ENCODE measurements at places on chromosomes 2 and 18.

- no peak for DNase-seq
These were observed 87.8 kb upstream of the RAB6C start for GRCh38 chr2:129891341-129892320.

- DNase-seq, result no peak
These were observed 38.3 kb upstream of the PTPN4 start for GRCh38 chr2:119721462-119721861.

DNA sequence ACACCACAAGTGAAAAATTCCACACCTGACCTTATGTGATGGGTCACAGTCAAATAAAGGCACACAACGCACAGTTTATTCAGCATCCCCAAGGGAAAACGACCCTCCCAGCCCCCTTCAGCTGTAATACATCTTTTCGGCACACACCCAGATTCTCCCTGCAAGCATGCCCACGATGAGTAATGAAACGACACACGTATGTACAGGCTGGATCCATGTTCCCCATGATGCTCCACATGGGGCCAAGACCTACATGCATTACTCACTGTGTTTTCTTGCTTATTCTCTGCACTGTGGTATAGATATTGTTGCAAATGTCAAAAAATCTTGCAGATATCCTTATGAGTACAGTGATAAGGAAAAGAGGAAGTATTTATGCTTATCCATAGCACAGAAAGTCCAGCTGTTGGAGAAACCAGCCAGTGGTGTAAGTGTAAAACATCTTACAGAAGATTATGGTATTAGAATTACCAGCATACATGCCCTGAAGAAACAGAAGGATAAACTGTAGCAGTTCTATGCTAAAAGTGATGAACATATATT, 32.5 kb upstream of the SGPP2 start:
- DNase-seq, result no peak

GRCh38 chr18:48867978-48868377, 82.8 kb downstream of the SMAD7 start:
- DNase-seq, result no peak

DNA sequence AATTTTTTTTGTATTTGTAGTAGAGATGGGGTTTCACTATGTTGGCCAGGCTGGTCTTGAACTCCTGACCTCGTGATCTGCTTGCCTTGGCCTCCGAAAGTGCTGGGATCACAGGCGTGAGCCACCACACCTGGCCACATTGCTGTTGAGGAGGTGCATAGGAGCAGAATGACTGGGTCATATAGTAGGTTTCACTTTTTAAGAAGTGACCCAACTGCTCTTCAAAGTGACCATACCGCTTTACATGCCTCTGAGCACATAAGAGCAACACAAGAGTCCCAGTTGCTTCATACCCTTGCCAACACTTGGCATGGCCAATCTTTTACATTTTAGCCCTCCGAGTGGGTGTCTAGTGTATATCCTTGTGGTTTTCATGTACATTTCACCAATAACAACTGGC, 28.9 kb downstream of the RRM2 start:
- no peak for DNase-seq

Measured in cortex of kidney (tissue), 1 donor.